Heart left ventricle (tissue), 16 donors: ENCODE measurements at places on chromosomes 2 and 18. TPM values are rescaled to one million over a fixed set of nuclear protein-coding genes. Genes with fewer than 3 reads are reported as not detected.

MERTK gene
- total RNA-seq, result 4.4 TPM

- DNase-seq, result no peak
Observed at GRCh38 chr18:11368020-11368419, 218.7 kb upstream of the PIEZO2 start.

GRCh38 chr2:3784731-3785130 lies 81.4 kb downstream of the DCDC2C start:
- no peak for DNase-seq

GRCh38 chr2:18435426-18436037 lies 124.9 kb downstream of the RDH14 start:
- no peak for DNase-seq

BCL2 gene
- total RNA-seq, result 16.8 TPM

- DNase-seq, result no peak
Observed at GRCh38 chr18:73881396-73881917, 266.2 kb downstream of the FBXO15 start.

GREB1L gene
- total RNA-seq, result 11.4 TPM

GRCh38 chr18:3008541-3008940 lies 4.4 kb downstream of the LPIN2 start:
- DNase-seq, result no peak

MEP1B gene
- not detected for total RNA-seq

GRCh38 chr18:79227621-79228020 lies 158.4 kb downstream of the ATP9B start:
- DNase-seq, result no peak

DNA sequence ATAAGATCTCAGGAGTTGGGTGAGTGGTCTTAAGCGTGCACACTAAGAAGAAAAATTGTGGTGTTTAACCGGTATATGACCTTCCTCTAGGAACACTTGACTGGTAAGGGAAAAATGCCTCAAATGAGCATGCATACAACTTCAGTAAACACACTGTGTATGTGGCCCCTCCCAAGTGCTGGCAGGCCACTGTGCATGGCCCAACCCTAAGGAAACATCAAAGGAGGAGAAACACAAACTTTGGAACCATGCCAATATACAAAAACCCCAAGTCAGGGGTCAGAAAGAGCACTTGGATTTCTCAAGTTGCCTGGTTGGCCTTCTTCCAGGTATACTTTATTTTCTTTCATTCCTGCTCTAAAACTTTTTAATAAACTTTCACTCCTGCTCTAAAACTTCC lies 308.9 kb upstream of the LRRTM4 start:
- DNase-seq, result no peak

PARD3B gene
- total RNA-seq, result 15.1 TPM
